ENCODE measurements at places on chromosomes 11 and 22. TPM values are rescaled to one million over a fixed set of nuclear protein-coding genes. Genes with fewer than 3 reads are reported as not detected.

OR8A1 gene
- not detected for total RNA-seq

OR8B3 gene
- not detected for total RNA-seq

UBQLNL gene
- 0.41 TPM for total RNA-seq

- no peak for DNase-seq
Observed at GRCh38 chr11:118838905-118839553, 44.7 kb upstream of the CXCR5 start.

DNA sequence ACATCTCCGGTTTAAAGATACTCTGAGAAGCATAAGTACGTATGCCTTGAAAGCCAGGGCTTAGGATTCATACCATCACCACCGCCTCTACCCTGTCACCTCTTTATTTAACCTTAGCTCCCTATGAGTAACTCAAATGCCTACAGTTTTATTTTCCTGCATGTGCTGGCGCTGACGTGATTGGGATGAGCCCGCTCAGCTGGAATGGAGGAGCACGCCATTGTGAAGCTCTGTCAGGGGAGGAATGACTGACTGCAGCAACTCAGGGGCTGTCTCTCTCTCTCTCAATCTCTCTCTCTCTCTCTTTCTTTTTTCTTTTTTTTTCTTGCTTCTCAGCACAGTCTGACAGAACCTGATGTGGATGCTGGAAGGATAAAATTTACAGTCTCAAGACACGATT, 12.4 kb downstream of the CAVIN3 start:
- DNase-seq = no peak

DNA sequence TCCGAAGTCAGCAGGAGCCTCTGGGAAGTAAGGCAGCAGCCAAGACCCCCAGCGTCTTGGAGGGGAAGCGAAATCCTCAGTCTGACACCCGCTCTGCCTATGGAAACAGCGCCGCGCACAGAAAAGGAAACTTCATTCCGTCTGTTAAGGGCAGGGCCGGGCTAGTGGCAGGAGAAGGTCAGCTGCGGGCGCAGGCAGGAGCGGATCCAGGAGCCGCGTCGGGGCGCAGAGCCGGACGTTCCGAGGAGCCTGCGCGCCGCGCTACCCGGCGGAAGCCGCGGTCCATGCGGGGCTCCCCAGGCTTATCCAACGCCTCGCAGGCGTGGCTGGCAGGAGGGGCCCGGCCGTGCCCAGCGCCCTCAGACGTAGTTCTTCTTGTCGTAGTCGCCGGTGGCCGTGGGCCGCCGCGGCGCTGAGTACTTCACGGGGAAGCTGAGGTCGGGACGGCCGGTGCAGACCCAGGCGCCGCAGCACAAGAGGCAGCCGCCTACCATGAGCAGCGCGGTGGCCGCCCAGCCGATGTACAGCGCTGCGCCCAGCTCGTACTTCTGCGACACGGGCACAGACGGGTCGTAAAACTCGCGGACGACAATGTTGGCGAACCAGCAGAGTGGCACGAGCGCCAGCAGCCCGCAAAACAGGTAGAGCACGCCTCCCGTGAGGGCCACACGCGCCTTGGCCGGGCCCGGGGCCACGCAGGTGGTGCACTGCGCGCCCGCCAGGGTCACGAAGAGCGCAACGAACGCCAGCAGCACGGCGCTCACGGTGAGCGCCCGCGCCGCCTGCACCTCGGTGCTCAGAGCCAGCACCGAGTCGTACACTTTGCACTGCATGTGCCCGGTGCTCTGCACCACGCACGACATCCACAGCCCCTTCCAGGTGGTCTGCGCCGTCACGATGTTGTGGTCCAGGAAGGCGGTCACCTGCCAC, 705 bp downstream of the CLDN5 start:
- DNase-seq = no peak

DNA sequence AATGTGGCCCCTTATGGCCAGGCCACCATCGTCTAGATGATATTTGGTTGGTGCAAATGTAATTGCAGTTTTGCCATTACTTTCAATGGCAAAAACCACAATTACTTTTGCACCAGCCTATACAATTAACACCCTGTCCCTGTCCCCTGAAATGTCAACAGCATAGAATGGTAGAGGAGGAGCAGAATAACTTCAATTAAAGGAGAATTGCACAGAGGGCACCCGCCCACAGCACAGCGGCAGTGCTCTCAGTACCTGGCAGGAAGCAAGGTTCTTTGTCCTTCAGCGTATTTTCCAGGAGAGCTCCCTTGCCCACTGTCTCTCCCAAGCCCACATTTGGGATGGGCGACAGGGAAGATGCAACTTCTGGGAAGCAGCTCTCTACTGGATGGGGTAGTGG, 115.3 kb downstream of the TRIM29 start:
- peak; percentile 22 for DNase-seq

- DNase-seq = no peak
Observed at GRCh38 chr11:113339929-113340589, 25.7 kb downstream of the TTC12 start.

DNA sequence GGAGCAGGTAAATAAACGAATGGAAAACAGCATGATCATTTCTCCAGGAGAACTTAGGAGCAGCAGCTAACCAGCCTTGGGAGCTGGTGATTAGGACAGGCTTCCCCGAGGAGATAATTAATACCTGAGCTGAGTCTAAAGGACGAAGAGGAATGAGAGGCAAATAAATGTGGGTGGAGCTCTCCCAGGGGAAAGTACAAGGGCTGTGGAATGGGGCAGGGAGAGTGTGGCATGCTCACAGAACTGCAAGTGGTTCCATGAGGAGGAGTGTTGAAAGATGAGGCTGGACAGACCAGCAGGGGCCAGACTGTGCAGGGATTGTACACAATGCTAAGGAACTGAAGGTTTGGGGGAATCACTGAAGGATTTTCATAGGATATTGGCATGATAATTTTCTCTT, 14.2 kb upstream of the TLCD5 start:
- peak; percentile 55 for DNase-seq

- no peak for DNase-seq
Observed at GRCh38 chr11:120703358-120704152, 192.0 kb downstream of the GRIK4 start.

GRCh38 chr11:111586388-111586831, 15.8 kb upstream of the SIK2 start:
- DNase-seq = no peak

- DNase-seq = no peak
Observed at GRCh38 chr11:82869657-82870056, 30.6 kb downstream of the PRCP start.

- DNase-seq = peak; percentile 29
Observed at GRCh38 chr22:48721395-48721669, 1106.3 kb downstream of the BRD1 start.

GRCh38 chr22:44340271-44341239, 27.8 kb upstream of the SHISAL1 start:
- DNase-seq = no peak

DNA sequence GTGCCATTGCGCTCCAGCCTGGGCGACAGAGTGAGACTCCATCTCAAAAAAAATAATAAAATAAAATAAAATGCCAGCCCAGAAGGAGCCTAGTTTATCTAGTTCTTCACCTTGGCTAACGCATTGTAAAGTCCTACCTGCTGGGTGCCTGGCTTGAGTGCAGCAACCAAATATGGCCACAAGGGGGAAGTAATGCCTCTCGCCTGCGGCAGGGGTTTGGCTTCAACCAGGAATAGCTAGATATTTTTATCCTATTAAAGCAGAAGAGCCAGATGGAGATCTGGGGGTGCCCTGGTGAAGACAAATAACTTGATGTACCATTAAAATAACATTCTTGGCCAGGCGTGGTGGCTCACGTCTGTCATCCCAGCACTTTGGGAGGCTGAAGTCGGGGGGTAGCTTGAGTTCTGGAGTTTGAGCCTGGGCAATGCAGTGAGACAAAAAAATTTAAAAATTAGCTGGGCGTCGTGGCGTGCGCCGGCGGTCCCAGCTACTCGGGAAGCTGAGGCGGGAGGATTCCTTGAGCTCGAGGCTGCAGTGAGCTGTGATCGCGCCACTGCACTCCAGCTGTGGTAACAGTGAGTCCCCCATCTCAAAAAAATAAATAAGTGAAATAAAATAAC, 20.6 kb upstream of the PLEKHB1 start:
- DNase-seq = peak; percentile 80

GRCh38 chr11:12134236-12134585, 23.8 kb downstream of the MICAL2 start:
- DNase-seq = peak; percentile 37

GRCh38 chr11:373716-374551, 4.6 kb downstream of the B4GALNT4 start:
- no peak for DNase-seq

DNA sequence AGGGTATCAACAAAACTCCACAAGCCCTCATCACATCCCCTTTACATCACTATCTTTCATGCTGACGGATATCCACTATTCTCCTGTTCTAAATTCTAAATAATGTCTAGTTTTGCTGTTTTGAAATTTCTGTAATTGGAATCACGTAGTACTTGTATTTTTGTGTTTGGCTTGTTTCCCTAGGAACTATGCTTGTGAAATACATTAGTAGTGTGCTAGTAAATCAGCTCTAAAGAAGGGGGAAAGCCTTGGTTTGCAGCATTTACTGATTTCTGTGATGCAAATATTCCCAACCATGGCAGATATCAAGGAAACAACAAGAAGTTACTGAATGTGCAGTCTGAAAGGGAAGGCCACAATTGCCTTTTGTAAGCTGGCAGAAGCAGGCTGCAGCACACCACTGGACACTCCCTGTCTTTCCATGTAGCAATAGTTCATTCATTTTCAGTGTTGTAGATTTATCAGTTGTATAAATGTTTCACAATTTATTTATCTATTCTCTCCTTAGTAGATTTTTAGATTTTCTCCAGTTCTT, 4.7 kb upstream of the FOLH1 start:
- no peak for DNase-seq

DNA sequence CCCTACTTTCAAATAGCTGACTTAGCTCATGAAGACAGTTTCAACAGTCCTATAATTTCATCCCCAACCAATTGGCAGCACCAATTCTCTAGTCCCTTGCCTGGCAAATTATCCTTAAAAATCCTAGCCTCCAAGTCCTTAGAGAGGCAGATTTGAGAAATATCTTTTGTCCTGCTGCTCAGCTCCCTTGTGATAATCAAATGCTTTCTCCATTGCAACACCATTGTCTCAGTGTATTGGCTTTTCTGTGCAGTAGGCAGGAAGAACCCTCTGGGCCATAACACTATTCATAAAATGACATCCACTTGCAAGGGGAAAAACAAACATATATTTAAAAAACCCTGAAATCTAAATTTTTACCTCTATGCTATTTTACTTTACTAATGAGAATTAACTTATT, 89.6 kb downstream of the AASDHPPT start:
- no peak for DNase-seq

DNA sequence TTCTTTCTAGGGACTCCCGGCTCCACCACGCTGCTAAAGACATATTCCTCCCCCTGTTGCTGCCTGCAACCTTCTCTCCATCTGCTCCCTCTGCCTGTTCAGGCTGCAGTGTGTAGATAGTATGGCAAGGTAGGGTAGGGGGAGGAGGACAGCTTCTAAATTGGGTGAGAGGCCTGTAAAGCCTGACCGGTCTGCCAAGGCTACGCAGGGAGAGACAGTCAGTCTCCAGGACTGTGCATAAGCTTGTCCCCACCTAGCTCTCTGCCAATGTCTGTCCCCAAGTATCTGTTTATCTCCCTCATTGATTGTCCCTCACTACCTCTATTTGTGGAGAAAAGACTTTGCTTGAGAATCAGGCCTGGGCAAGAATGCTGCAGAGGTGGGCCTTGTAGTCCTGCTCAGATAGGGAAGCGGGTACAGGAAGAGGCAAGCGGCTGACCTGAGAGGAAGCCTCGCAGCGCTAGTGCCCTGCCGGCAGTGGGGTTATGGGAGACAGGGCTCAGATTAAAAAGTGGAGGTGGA, 871 bp upstream of the SEZ6L start:
- no peak for DNase-seq

GRCh38 chr11:114684636-114685035, 6.3 kb downstream of the NXPE2 start:
- no peak for DNase-seq

GRCh38 chr22:29985912-29986311, 94.4 kb upstream of the HORMAD2 start:
- no peak for DNase-seq

Data from transverse colon (tissue), 4 donors.